Gastroesophageal sphincter (tissue), 4 donors: ENCODE measurements at places on chromosomes 1 and 21.

GRCh38 chr1:51740652-51741051 is 123.8 kb downstream of the OSBPL9 start:
- ATAC-seq: no peak

GRCh38 chr1:30029677-30030076 is 693.7 kb downstream of the MATN1 start:
- no peak for ATAC-seq

DNA sequence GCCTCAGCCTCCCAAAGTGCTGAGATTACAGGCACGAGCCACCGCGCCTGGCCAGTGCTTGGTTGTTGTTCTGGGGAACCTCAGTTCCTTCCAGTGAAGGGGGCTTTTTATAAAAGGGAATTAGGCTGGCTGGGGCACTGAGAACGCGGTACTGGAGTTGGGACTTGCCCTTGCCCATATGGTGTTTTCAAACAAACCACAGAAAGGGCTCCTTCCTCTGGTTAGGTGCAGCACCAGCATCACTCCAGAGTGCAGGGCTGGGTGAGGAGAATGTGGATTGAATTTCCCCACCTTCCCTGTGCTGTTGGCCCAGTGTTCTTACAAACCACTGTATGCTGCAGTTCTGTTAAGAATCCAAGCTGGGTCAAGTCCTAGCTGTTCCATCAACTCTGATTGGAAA is 5.3 kb downstream of the MAN1C1 start:
- no peak for ATAC-seq

DNA sequence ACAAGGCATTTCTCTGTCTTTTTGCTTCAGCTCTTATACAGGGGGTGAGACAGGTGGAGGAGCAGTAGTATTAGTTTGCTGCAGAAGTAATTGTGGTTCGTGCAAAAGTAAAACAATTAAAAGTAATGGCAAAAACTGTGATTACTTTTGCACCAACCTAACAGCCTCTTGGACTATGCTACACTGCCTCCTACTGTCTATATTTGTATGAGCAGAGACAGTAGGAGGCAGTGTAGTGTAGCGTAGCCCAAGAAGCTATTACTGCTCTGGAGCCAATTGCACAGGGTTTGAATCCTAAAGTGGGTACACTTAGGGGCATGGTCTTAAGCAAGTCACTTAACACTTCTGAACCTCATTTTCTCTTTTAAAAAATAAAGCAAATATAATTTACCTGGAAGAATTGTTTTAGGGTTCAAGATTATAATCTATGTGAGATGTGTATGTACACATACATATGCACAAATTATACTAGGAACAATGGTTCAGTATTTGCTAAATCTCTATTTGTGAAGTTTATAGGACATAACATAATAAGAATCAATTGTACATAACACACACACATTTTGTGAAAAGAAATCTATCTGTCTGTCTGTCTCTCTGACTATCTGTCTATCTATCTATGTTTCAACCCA is 103.8 kb downstream of the BRINP3 start:
- ATAC-seq: no peak

- ATAC-seq: no peak
Observed at GRCh38 chr1:69272684-69273083, 295.0 kb upstream of the LRRC7 start.
